ENCODE measurements at places on chromosomes 6 and 20.

GRCh38 chr6:77470983-77471382, 7.7 kb upstream of the HTR1B start:
- DNase-seq, result no peak

GRCh38 chr6:111406200-111406721, 76.8 kb downstream of the REV3L start:
- DNase-seq, result peak; percentile 3

DNA sequence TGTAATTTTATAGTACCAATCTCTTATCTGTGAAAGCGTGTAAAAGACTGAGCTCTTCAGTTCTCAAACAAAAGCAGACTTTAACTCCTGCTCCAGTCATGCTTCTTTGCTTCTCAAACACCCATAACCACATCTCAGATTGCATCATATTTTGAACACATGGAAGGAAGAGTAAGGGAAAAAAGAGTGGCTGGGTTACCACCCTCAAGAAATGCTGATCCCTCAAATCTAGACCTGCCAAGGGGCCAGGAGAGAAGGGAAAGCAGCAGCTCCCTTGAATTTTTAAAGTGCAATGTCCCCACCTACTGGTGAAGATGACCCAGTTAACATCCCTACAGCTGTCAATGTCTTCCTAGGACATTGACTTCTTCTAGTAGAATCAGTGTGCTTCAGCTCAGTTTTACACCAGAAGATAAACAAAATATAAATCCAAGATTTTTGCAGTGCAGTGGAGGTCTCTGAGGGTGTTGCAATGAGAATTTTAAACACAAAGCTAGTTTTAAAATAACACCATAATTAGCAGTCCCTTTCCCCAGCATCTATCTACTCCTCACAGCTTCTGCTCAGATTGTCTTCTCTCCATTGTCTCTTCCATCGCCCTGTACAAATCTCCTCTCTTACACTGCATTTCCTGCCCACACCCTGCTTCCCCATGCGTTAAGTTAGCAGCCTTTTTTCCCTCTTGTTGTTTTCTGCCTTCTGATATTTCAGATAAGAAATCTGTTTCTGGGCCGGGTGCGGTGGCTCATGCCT, 22.6 kb upstream of the HLA-DQB2 start:
- peak; percentile 51 for DNase-seq

DNA sequence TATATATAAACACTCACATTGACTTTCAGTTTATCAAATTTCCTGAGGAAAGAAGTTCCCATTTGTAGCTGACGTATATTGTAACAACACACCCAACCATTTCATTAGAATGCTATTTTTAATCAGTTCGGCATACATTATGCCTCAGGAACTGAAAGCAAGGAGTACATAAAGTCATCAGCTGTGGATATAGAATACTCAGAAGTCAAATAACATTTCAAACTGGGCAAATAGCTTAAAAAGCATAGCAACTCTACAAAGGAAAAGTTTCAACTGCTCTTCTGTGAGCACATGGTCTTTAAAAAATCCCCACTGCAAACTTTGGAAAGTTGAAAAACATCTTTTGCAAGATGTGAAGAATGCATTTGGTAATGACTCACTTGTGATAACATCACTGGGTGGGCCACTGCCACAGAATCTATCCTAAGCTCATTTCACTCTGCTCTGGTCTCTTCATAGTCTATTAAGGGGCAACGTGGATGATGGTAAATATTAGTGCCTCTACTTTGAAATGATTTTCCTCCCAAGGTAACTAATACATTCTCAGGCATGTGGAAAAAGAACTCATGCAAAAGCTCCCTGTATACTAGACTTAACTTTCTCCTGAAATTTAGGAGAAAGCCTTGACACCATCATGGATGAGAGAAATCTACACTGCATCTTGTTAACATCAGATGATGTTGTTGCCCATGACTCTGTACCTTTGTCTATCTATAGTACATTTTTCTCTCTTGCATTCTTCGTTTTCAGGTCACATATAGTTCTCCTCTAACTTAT, 49.2 kb downstream of the FYN start:
- peak; percentile 71 for DNase-seq

DNA sequence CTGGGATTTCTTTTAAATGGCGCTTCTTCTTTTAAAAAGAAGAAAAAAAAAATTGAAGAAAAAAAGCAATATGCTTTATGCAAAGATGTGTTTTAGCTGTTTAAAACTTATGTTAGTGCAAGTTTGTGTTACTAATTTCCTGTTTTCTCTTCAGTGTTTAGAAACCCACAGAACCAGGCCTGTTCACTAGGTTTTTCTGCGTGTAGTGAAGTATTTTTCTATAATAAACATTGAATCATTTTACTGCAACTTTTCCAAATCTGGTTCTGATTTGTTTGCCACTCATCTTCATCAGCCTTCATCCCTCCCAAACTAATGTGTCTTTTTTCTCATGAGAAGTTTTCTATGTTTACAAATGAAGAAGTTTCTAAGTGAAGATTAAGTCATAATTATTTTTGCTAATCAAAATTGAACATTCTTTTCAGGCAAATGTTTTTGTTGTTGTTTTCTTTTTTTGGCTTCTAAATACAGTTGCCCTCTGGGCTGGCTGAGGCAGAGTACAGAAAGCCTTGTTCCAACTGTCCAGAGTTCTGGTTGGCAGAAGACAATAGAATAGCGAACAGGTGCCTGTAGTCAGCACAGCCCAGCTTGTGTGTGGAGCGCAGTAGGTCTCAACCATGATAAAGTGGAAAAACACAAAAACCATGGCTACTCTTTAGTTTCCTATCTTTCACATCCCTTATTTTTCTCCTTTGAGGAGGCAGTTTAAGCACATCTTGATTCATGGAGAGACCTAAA, 14.5 kb downstream of the ZNF76 start:
- no peak for DNase-seq

DNA sequence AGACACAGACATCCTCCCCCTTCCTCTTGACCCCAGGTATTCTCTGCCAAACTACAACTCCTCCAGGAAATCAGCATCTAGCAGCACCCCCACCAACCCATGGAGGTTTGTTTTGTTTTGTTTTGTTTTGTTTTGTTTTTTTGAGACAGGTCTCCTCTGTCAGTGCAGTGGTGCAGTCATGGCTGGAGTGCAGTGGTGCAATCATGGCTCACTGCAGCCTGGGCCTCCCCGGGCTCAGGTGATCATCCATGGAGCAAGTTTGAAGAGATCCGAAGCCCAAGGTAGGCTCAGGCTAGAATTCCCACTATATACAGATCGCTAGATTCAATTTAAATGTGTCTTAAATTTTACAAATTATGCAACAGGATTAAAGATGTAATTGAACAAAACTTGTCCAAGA, 518.2 kb upstream of the ARID1B start:
- DNase-seq, result no peak

GRCh38 chr20:62606551-62607201, 35.6 kb upstream of the SLCO4A1 start:
- DNase-seq, result no peak

DNA sequence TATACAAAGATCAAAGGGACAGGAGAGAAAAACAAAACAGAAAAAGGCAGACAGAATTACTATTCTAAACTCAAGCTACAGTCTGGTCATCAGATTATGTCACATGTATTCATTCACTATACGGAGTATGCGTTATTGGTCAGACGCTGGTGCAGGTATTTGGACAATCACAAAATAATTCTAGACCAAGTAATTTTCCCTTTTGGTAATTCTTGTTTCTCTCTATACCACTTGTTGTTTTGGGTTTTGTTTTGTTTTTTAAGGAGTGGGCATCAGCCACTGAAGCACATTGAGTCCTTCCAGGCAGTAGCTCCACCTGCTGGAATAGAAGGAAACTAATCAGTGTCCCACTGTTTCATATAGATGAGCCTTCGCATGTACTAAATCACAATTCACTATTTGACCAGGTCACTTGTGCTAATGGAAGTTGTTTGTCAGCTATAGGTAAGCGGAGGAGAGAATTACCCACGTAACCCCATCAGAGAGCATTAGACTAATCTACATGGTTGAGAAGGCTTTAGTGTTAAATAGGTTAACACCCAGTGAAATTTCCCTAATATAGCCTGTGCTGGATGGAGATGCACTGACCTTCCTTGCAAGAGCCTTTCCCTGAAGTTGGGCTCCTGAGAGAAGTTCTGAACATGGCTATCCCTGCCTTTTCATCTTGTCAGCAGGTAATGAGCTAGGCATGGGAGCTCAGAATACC, 77.9 kb downstream of the TNFAIP3 start:
- DNase-seq, result peak; percentile 57

DNA sequence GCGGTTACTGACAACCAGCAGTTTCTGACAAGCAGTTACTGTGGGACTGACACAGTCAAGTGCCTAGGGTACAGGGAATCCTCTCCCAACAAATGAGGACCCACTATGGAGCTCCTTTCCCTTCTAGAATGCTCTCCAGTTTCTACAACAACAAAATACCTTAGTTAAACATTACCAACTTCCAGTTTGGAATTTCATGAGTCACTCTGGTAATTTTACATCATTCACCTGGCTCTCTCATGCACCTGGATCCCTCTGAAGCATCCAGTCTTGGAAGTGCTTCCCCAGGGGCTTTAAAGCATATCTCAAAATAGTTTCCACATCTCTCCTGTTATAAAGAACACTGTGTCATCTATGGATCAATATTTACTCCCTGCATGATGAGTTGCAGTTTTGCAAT, 286.7 kb upstream of the SPTLC3 start:
- DNase-seq, result no peak

- no peak for DNase-seq
Measured at GRCh38 chr6:47672816-47673215, 25.6 kb upstream of the ADGRF4 start.

DNA sequence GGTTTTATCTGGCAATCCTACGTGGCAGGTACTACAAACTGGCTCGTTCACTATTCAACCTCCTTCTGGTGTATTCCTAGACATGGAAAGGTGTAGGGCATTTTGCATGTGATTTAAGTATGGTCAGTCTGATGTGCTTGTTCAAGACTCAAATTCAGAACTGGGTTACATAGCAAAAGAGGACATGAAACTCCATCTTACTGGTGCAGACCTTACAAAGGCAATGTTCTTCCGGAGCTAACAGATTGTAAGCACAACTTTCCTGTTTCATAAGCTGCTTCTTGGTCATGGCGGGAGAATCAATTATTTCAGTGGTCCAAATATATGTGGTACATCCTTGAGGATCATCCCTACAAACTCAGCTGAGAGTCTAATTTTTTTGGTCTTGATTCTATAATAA, 703.4 kb downstream of the EPM2A start:
- no peak for DNase-seq

DNA sequence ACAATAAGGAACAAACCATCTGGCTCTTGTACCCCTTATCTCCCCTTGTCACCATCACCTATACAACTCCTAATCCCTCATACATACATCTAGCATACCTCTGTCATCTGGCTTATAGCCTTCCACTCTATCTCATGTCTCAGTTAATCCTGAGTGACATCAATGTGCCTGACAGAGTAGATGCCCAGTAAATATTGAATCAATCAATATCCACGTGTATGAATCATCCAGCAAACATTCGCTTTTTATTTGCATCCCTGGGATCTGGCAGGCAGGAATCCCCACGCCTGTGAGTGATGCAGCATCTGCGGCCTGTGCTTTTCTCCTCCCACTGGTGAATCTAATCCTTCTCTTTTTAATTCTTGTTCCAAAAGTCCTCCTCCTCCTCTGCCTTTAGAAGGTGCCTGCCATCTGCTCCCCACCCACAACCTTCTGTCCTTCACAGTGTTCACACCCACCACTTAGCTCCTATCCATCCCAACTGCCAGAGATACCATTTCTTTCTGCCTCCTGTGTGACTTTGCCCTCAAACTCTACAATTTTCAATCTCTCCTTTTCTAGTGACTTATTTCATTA, 37.6 kb downstream of the ZNF391 start:
- DNase-seq, result no peak

DNA sequence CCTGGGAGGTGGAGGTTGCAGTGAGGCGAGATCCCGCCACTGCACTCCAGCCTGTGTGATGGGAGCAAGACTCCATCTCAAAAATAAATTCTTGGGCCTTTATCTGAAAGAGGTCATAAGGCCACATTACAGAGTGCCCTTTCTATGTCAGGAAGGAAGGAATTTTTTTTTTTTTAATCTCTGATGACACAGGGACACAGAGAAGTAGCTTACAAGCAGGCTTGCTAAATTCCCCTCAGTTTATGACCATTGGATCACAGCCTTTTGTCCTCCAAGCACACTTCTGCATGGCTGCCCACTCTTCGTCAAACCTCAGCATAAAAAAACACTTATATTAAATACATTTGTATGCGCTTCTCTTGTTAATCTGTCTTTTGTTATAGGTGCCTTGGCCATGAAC, 7.5 kb upstream of the IFNGR1 start:
- no peak for DNase-seq

- DNase-seq, result no peak
Measured at GRCh38 chr6:97958134-97958533, 675.1 kb upstream of the MMS22L start.

GRCh38 chr6:85400331-85400730, 49.6 kb upstream of the NT5E start:
- no peak for DNase-seq

GRCh38 chr6:153956808-153957207, 82.2 kb upstream of the OPRM1 start:
- DNase-seq, result no peak

DNA sequence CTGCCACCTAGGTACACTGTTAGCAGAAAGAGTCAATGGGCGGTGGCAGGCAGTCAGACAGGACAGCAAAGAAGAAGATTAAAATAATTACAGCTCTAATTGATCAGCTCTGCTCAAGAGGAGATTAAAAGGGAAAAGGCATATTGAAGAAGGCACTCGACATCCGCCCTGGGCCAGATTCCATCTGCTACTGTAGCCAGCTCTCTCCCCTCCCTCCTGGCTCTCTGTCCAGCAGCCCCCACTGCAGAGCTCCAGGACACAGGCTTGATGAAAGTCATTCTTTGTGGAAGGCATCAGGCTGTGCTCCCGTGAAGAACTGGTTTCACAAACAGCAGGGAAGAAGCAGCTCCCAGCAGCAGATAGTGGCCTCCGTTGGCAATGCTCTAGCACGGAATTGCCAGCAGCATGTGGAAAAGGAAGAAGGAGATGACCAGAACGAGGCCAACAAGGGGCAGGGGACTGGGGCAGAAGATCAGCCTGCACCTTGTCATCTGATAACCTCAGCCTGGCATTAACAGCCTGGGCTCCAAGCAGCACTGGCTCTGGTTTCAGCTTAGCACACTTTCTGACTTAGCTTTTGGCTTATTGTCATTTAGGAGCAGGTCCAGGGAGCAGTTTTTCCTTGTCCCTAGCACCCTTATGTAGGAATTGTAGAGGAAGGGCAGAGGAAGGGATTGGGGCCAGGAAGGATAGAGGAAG, 465.9 kb downstream of the KIF16B start:
- no peak for DNase-seq

- DNase-seq, result no peak
Measured at GRCh38 chr6:37078814-37079213, 73.4 kb downstream of the FGD2 start.

- no peak for DNase-seq
Measured at GRCh38 chr6:75579951-75580350, 21.7 kb upstream of the SENP6 start.

- DNase-seq, result no peak
Measured at GRCh38 chr6:111800259-111800765, 72.9 kb downstream of the FYN start.
